Activated T-cell treated with anti-CD3 and anti-CD28 coated beads for 1 hour (primary cell): ENCODE measurements at places on chromosomes 12 and 14.

GRCh38 chr14:77593501-77593961 is 22.9 kb downstream of the SPTLC2 start:
- DNase-seq, result no peak

- no peak for DNase-seq
Measured at GRCh38 chr14:21038441-21039422, 3.4 kb upstream of the RNASE7 start.

GRCh38 chr14:101844751-101845150 is 83.2 kb downstream of the PPP2R5C start:
- no peak for DNase-seq

DNA sequence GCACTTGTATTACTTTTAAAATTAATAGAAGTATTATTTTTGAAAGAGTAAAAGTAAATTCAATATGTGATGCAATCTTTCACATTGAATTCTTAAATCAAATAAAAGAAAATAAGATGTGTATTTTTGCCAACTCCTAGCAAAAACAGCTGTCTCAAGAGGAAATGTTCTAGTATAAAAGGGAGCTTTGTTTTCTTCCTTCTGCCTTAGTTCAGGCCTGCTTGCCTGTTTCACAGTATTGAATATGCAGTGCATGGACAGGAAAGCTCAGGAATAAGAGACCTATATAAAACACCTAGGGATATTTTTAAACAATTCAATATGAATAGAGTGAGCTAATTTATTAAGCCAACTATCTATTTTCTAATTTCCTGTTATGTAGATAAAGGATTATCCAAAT is 294.8 kb upstream of the G2E3 start:
- no peak for DNase-seq

- DNase-seq, result no peak
Measured at GRCh38 chr12:42447371-42447786, 121.4 kb downstream of the PPHLN1 start.

DNA sequence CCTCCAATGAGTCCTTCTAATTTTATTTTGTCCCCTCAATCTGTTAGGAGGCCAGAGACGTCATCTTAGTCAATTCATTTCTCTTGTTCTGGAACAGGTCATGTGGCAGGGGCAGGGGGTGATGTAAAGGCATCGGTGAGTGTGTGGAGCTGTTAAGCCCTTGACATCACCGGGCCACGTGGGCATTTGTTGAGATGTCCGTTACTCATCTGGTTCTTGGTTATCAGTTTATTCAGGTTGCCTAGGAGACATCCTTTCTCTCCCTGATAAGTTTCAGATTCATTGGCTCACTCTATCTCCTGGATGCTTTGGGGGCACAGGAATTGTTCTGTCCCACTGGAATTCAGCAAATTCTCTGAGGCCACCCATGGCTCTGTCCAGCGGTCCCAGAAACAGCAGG is 33.6 kb upstream of the SEL1L start:
- DNase-seq, result no peak
